HepG2 (cell line): ENCODE measurements at places on chromosomes 13 and 19.

DNA sequence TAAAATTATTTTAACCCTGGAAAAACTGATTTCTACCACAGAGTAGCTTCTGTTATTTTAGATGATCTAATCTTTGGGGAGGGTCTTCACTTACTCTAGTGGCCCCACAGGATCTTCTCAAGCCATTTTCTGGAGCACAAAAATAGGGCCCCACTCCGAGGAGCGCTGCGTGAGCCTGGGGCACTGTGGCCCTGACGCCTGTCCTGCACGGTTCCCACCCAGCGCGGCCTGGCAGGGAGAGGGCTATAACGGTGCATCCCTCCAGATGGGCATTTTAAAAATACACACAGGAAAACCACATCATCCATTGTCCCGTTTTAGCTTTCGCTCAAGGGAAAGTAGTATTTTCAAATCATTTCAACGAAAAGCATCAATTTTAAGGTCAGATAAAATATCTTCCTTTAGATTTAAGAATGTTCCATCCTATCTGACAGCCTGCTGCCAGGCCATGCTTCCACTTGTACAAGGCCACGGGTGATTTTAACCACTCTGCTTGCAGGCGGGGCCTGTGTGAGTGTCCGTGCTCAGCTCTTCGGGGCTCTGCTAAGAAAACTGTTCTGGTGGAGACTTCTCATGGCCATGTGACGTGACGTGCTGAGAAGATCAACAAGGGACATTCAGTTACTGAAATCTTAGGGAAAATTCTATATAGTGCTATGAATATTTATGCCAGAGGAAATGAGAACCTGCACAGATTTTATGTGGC is 683.8 kb upstream of the SGCG start:
- no peak for DNase-seq

GRCh38 chr19:2604747-2605329 is 97.7 kb downstream of the GNG7 start:
- no peak for DNase-seq

DNA sequence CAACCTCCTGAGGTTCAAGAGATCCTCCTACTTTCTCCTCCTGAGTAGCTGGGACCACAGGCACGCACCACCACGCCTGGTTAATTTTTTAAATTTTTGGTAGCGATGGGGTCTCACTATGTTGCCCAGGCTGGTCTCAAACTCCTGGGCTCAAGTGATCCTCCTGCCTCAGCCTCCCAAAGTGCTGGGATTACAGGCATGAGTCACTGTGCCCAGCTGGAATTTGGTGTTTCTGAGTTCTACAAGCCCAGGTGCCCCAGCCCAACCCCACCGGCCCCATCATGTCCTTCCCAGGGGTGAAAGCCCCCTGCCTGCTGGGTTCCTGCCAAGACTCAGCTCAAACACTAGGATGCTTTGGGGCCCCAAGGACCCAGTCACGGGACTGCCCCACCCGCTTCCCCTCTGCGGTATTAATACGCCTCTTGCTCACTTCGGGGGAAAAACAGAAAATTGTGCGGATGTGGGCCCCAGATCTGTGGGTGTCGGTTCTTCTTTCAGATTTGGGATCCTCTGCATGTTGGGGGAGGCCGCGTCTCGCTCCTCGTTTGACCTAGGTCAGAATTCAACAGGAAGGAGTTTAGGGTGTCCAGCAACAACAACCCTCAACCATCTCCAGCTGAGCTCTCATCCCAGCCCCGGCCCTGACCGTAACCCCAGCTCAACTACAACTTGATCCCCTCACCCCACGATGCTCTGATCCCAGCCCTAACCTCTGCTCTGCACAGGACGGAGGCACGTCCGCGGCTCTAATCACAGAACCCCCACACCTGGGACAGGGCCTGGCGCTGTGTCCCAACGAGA is 3.7 kb upstream of the FCER2 start:
- DNase-seq, result no peak

DNA sequence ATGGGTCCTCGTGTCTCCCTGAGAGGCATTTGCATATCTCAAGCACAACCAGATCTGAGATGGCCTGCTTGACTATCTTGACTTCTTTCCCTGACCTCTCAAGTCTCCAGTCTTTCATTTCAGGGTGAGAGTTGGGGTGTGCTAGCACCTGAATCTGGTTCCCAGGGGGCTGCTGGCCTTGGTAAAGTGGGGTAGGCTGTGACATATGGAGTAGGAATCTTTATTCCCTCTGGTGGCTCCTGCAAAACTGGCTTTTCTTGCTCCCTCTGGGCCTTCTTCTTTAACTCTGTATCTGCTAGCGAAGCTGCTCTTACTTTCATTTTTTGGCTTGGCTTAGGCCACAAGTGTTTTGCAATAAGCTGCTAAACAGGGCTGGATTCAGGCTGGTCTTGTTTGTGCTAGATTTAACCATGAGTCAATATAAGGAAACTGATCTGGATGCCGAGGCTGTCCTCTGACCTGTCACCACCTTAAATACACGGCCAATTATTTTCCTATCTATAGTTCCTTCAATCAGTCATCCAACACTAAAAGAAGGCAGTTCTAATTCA is 42.3 kb downstream of the ZNF493 start:
- peak; percentile 4 for DNase-seq

- DNase-seq, result no peak
Observed at GRCh38 chr19:14030997-14031718, 404 bp upstream of the IL27RA start.

DNA sequence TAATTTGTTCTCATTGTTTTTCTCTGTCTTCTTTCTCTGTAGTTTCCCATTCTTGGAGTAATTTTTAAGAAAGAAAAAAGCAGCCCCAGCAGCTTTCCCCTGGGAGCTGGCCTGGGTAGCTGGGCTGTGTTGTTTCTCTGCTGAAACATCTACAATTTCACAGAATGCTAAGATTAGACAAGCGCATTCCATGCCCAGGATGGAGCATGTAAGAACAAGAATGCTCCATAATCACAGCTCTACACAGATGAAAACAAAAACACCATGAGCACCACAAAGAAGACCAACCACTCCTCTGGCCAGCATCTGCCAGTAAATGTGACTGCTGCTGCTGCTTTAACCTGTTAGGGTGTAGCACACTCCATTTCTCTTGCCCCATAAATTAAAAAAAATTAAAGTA is 239.2 kb upstream of the SLITRK1 start:
- no peak for DNase-seq

DNA sequence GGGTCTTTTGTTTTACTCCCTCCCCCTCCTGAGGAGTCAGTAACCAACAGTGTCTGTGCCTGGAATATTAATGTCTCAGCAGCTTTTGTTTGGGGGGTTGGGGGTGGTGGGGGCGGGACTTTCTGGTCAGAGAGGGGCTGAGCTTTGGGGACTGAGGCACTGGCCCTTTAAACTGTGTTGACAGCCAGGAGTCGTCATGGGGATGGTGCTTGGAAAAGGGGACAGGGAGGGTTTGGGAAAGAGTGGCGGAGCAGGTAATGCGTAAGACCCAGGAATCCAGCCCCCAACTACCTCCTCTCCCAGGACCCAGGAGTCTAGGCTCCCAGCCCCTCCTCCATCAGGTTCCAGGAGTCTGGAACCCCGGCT is 5.2 kb downstream of the CADM4 start:
- DNase-seq, result no peak

- no peak for DNase-seq
Observed at GRCh38 chr19:50371914-50372475, 4.3 kb upstream of the NR1H2 start.

DNA sequence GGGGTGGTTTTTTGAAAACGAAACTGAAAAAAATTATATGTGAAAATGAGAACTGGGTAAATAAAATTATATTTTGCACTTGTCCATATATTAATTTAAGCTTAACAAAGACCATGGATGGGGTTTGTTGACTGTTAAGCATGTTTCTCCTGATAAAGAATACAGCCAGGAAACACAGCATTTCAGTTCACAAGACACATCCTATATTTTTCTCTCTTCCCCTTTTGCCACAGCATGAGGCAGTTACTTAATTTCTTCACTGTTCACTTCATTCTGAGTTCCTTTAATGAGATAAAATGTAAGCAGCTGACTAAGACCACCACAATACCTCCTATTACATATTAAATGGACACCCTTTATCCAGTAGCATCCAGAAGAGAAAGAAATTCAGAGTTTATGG is 64.0 kb downstream of the RXFP2 start:
- DNase-seq, result no peak

DNA sequence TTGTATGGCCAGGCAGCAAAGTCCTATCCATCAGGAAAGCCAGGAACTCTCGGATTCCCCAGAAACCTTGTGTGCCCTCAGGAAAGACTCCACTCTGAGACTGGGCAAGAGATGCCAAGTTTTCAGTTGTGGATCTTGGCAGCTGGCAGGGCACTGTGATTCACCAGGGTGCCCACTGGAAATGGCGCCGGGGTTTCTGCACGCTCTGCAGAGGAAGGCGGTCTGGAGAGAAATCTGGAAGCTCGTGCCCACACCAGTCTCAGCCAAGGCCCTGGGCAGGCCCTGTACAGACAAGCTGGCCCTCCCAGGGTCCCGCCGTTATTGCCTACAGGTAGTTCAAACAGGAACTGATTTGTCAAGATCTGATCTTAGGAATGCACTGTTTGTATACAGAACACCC is 4.9 kb downstream of the NAPA start:
- no peak for DNase-seq

DNA sequence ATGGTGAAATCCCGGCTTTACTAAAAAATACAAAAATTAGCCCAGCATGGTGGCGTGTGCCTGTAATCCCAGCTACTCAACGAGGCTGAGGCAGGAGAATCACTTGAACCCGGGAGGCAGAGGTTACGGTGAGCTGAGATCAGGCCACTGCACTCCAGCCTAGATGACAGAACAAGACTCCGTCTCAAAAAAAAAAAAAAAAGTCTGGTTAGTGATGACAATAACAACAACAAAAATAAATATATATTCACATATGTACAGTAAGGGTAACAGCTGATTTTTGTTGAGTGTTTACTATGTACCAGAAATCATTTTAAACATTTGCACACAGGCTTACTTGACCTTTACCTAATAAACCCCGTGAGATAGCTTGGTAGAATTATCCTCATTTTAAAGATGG is 23.0 kb downstream of the RRAS start:
- DNase-seq, result no peak

- no peak for DNase-seq
Observed at GRCh38 chr13:92807353-92807752, 419.3 kb upstream of the GPC6 start.

DNA sequence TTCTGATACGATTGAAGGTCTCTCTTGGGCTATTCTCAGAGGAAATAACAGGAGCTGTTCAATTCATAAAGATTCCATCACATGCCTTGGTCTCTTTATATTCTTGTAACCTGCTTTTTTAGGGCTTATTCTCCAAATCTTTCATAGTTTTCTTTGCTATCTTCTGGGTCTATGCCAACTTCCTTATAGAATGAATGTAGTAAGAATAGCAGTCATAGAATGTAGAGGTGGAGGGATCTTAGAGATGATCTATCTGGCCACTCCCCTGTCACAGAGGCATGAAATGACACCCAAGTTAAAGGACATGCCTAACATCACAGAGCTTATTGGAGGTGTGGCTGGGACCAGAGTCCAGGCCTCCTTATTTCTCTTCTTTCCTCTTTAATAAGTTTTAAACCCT is 13.2 kb downstream of the LCP1 start:
- no peak for DNase-seq

GRCh38 chr19:3480383-3481091 is at the start of gene SMIM24:
Gene SMIM24 (minus strand): TSS chr19:3480525. CDS start chr19:3480463, 62 bp downstream.
- DNase-seq, result peak; percentile 73

- DNase-seq, result peak; percentile 54
Observed at GRCh38 chr19:35468637-35469036, 20.6 kb downstream of the FFAR2 start.

GRCh38 chr13:94270556-94270955 is 208.9 kb downstream of the DCT start:
- no peak for DNase-seq

- no peak for DNase-seq
Observed at GRCh38 chr13:48906200-48906599, 69.5 kb upstream of the FNDC3A start.

GRCh38 chr19:43425567-43426392 is 11.1 kb downstream of the TEX101 start:
- no peak for DNase-seq
